ENCODE measurements at places on chromosomes 16 and 17.

- DNase-seq = no peak
Measured at GRCh38 chr16:85313526-85314301, 201.4 kb upstream of the CIBAR2 start.

GRCh38 chr17:49708515-49709183 is 885 bp upstream of the SLC35B1 start:
- no peak for DNase-seq

- no peak for DNase-seq
Measured at GRCh38 chr16:82350560-82350959, 180.5 kb upstream of the MPHOSPH6 start.

- DNase-seq = no peak
Measured at GRCh38 chr17:58789160-58789559, 33.5 kb downstream of the PPM1E start.

GRCh38 chr17:19398301-19399181 is 11.6 kb upstream of the MFAP4 start:
- DNase-seq = no peak

GRCh38 chr17:9658593-9659211 is 13.4 kb downstream of the USP43 start:
- DNase-seq = no peak

GRCh38 chr16:79329967-79330366 is 270.6 kb downstream of the MAF start:
- no peak for DNase-seq

GRCh38 chr17:66975614-66976378 is 11.3 kb downstream of the CACNG4 start:
- no peak for DNase-seq

DNA sequence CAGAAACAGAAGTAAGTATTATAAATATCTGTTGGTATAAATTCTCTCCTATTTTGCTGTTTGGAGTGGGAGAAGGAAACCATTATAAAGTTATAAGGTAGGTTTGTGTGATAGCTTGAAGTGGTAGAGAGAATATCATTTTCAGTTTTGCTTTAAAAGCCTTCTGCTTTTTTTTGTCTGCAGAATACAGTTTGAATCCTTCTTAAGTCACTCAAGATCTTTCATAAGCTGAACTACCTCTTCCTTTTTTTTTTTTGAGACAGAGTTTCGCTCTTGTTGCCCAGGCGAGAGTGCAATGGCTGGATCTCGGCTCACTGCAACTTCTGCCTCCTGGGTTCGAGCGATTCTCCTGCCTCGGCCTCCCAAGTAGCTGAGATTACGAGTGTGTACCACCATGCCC is 9.0 kb downstream of the ATAD5 start:
- DNase-seq = peak; percentile 27

GRCh38 chr16:3474136-3474779 is 21.0 kb downstream of the C16orf90 start:
- DNase-seq = no peak

GRCh38 chr16:67964477-67965131 is 3.8 kb downstream of the SLC12A4 start:
- no peak for DNase-seq

GRCh38 chr17:289409-289808 is 63.2 kb downstream of the RPH3AL start:
- DNase-seq = no peak

DNA sequence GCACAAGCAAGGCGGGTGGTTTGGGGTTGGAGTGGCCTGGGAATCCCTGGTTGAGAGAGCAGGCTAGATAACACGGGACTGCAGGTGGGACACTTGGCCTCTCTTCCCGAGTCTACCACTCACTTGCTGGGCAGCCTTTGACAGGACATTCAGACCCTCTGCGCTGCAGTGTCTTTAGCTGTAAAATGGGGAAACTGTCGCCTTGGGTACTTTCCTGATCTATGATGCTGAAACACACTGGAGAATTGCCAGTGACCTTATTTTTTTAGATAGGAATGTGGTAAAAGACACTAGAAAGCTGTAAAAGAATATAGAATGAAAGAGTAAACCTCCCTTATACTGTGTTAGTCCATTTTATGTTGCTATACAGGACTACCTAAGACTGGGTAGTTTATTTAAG is 30.5 kb downstream of the KSR1 start:
- no peak for DNase-seq

GRCh38 chr17:76643553-76644148 is at the start of gene ST6GALNAC1:
TSS of gene ST6GALNAC1 (minus strand) at chr17:76643757. CDS start at chr17:76643638, 119 bp downstream.
- DNase-seq = no peak

DNA sequence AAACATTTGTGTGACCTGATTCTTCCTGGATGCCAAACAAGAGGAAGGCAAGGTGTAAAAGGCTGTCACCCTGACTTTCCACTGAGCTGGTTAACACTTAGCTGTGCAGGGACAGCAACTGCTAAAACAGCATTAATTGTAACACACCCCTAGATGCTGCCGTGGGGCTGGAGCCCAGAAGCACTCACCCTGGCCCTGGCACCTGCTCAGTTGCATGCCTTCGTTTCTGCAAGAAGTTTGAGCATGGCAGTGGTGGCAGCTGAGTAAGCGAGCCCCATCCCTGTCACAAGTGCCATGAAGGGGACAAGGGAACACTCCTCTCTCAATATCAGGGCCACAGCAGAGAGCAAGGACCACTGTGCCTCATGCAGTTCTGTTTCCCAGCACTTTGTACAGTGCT is 330.2 kb downstream of the TMEM114 start:
- DNase-seq = no peak

- DNase-seq = peak; percentile 72
Measured at GRCh38 chr17:68497885-68498319, 14.3 kb upstream of the PRKAR1A start.

DNA sequence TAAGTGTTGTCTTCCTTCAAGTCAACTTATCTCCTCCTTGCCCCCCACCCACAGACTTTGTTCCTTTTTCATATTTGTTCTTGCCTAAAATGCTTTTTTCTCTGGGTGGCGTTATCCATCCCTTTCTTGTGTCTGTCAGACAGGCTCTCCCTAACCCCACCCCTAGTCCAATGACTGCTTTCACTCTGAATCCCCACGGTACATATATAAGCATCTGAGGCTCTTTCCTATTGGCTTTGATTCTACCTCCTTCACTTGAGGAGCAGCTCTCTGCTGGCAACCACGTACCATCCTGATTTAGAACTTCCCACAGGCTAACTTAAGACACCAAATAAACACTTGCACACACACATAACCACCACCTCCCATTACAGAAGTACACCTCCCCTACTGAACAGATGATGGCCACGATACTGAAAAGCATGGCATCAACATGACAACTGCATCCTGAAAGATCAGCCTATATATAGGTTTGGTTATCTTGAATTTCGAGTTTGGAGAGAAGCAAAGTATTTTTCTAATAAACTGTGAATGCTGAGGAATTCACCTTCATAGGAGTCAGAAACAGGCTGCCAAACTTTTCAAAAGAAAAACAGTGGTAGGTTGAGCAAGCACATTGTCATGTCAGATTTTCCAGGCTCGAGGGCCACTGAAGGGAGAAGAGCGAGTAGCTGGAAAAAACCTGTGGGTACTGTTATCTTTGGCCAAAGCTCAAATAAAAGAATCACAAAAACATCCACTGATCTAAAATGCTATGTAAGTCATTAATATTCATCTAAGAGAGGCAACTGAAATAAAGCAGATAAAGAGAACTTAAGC is 24.3 kb downstream of the STAT3 start:
- no peak for DNase-seq

DNA sequence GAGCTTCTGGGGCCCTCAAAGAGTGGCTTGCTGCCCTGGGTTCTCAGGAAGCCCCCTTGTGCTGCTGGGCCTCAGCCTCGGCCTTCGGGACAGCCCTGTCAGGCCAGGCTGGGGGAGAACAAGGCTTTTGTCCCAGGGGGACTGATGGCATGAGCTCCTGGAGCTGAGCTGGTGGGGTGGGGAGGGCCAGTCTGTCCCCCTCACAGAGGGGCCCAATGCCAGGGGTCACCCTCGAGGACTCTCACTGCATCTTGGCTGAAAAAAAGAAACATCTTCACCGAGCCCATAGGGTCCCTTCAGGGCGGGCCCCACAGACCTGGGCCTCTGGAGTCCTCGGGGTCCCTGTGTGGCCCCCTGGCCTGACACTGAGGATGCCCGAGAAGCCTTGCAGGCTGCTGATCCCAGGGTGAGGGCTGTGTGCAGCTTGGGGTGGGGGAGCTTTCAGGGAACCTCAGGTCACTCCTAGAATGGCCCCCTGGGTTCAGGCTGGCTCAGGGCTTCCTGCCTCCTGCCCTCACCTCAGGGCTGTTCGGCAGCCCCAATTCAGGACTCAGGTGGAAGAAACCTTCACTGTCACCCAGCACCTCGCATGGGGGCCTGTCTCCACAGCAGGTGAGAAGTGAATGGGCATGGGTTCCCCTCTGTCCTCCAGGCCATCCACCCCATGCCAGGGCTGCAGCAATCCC is 90.5 kb downstream of the TNFRSF13B start:
- no peak for DNase-seq

- no peak for DNase-seq
Measured at GRCh38 chr17:2965621-2966595, 97.5 kb downstream of the OR1D5 start.

GRCh38 chr16:66342294-66342900 is 24.1 kb upstream of the CDH5 start:
- DNase-seq = no peak

GRCh38 chr17:73423806-73424205 is 112.0 kb upstream of the CDC42EP4 start:
- no peak for DNase-seq

DNA sequence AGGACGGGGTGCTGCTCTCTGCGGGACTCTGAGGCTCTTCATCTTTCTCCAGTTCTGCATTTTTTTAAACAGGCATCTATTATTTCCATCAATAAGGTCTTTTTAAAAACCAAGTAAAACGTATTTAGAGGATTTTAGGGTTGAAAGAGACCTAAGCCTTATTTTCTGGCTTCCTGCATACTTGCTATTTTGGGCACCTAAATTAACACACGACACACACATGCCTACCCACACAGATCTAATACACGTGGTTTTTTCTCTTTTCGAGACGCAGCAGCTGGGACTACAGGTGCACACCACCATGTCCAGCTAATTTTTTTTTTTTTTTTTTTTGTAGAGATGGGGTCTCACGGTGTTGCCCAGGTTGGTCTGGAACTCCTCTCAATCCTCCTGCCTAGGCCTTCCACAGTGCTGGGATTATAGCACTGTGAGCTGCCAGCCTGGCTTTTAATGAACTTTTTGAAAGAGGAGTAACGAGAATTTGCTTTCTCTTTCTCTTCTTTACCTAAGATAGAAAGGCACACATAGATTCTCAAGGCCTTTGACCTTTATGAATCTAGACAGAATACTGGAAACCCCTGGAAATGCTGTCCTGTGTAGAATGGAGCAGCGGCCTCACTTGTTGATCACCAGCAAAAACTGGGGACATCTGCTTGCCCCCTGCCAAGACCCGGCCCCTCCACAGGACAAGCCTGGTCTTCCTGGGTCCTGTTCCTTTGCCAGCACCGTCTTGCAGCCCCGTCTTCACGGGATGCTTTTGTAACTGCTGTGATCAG is 13.8 kb downstream of the DNAAF8 start:
- DNase-seq = no peak

DNA sequence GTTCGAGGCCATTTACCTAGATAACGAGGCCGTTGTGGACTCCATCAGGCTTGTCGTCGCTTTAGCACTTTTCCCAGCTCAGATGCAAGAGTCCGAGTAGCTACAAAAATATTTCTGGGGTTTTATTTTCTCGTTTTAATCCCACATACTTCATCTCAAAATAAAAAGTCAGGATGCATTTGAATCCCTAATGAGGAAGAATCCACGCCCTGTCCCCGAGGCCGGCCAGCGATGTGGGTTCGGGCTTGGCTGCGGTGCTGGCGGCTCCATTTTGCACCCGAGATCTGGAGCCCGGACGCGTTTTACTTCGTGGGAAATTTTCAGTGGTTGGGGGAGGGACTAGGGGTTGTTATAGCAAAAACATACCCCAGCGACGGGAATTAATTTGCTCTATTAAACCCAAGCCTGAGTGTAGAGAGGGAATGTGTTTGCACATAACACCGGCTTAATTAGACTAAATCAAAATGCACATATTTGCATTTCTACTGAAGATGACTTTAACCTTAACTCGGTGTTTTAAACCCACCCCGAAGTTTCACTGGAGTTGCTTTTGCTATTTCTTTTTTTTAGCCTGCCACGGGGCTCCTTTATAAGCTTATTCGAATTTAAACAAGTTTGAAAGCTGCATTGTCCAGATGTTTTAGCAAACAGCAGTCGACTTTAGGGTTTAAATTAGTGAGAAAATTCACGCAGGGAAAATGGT is 4.8 kb downstream of the IRX5 start:
- no peak for DNase-seq

- no peak for DNase-seq
Measured at GRCh38 chr17:57931488-57932137, 23.6 kb downstream of the CUEDC1 start.

GRCh38 chr16:4376893-4377572 is 5.4 kb downstream of the VASN start:
- DNase-seq = no peak

GRCh38 chr17:7732981-7733539 is 15.5 kb downstream of the DNAH2 start:
- no peak for DNase-seq

- no peak for DNase-seq
Measured at GRCh38 chr16:85207357-85207921, 95.2 kb upstream of the CIBAR2 start.

DNA sequence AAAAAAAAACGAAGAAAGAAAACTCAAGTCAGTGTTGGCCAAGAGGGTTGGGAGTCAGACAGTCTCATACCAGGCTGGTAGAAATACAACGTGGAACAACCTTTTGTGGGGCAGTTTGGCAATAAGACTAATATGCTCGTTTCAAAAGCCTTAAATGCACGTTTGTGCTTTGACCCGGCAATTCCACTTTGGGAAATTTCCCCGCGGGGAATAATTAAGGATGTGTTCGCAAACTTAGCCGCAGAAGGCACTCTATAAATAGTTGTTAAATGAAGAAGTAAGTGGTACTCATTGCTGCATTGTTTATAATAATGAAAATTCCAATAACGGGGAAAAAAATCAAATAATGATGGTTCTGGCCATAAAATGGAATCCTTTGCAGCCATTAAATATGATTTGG is 664.8 kb upstream of the EEF2KMT start:
- no peak for DNase-seq

DNA sequence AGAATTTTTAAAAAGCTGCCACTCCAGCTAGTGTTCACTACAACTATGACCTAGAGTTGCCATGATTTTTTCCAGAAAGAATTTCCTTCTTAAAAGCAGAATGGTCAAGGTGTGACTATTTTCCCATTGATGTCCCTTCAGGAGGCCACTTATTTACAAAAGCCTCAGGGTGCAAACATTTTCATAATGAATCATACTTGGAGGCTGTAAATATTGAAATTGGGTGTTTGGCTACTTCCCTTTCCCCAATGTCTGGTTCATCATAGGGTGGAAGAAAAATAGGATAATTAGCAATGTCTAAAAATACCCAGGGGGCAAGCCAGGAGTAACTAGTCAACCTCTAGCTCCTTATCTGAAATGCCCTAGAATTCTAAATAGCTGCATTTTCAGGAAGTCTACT is 18.8 kb downstream of the AXIN2 start:
- DNase-seq = no peak

GRCh38 chr16:23678430-23679273 is at the start of gene PLK1:
TSS of gene PLK1 (plus strand) at chr16:23678889. CDS start at chr16:23678933, 44 bp downstream.
- DNase-seq = peak; percentile 47

GRCh38 chr16:87584271-87584670 is 18.0 kb upstream of the JPH3 start:
- DNase-seq = no peak

- no peak for DNase-seq
Measured at GRCh38 chr16:31332544-31332943, 22.4 kb upstream of the ITGAX start.
